NK-92 treated with Interleukin-12 subunit alpha and Interleukin-12 subunit beta, amount 100 ng/mL, for 24 hours (cell line): ENCODE measurements at places on chromosomes 6 and 20.

DNA sequence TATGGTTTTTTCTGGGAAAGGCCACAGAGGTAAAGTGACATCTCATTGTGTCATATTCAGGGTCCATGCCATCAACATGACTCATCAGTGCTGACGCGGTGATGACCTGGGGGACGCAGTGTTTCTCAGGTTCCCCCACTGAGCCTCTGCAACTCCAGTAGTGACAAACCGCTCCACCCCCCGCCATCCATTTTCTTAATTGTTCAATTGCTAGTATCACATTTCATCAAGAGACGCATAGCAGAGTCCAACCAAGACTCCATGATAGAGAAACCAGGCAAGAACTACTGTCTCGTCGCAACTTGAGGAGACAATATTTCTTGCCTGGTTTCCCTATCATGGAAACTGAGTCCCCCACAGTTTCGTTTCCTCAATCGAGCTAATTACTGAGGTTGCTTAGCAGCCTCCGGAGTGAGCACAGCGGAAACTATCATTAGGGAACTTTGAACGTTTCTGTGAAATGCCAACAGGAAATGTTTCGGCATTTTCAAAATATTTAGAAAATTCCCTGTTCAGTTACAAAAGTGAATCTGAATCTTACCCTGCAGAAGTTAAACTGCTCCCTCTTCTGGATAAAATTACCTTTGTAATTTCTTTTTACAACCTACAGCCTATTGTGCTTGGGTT, 12.2 kb upstream of the SERPINB1 start:
- peak; percentile 75 for DNase-seq

GRCh38 chr6:16236631-16237199, 1.7 kb upstream of the GMPR start:
- DNase-seq = no peak

GRCh38 chr20:50911030-50911429, 20.2 kb downstream of the ADNP start:
- no peak for DNase-seq

DNA sequence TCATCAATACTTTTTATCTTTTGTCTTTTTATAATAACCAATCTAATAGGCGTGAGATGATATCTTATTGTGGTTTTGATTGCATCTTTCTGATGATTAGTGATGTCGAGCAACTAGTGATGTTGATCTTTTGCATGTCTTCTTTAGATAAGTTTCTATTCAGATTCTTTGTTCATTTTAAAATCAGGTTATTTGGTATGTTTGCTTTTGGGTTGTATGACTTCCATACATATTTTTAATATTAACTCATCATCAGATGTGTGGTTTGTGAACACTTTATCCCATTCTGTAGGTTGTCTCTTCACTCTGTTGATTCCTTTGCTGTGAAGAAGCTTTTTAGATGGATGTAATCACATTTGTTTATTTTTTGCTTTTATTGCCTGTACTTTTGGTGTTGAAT, 295.8 kb downstream of the BCKDHB start:
- no peak for DNase-seq

DNA sequence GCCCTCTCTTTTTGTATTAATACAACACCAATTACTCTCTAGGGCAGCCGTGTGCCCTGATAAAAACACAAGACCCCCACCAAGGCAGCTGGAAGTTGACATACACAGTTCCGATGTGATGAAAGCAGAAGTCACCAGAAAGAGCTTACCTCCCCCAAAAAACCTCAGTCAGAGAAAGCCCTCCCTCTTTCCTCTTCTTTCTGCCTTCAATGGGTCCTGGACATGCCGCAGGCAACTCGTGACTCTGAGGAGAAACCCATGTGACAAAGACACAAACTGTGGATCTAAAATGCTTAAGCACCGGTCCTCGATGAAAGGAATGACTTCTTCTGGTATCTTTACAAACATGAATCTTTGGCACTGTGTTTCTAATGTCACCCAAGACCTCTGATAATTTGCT, 117.7 kb upstream of the CCDC28A start:
- DNase-seq = no peak

GRCh38 chr20:64110411-64111068, 3.2 kb upstream of the NPBWR2 start:
- DNase-seq = no peak

GRCh38 chr20:3815703-3816315, 4.5 kb upstream of the AP5S1 start:
- no peak for DNase-seq

DNA sequence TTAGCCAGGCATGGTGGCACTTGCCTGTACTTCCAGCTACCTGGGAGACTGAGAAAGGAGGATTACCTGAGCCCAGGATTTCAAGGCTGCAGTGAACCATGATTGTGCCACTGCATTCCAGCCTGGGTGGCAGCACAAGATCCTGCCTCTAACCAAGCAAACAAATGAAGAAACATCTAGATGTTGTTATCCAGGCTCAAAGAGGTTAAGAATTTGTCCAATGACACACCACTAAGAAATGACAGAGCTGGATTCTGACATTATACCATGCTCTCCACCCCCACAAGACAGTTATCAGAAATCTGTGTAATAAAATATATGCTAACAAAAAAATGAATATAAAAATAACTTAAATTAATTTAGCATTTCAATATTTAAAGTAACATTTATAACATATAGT, 925.5 kb upstream of the SLC35B3 start:
- DNase-seq = no peak

- no peak for DNase-seq
These were observed 65.7 kb downstream of the RTN4IP1 start for GRCh38 chr6:106563614-106564013.

- DNase-seq = no peak
These were observed 434.7 kb upstream of the SOX4 start for GRCh38 chr6:21158873-21159272.

DNA sequence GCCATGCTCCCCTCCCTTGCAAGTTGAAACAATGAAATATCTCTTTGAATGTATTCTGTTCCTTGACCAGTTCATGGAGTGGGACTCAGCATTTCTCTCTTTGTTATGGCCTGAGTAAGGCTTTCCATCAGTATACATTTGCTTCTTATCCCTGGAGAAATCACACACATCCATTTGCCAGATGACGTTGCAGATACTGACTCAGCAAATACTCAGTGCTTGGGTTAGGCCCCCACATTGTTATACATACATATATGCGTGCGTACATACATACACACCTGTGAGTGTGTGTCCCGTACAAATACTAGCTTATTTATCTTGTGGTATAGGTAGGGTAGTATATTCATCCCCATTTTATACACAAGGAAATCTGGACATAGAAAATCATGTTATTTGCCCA, 72.4 kb downstream of the PLG start:
- DNase-seq = no peak

- DNase-seq = no peak
These were observed 1.9 kb upstream of the DEF6 start for GRCh38 chr6:35295521-35296315.
